ENCODE measurements at places on chromosomes 1 and 21.

DNA sequence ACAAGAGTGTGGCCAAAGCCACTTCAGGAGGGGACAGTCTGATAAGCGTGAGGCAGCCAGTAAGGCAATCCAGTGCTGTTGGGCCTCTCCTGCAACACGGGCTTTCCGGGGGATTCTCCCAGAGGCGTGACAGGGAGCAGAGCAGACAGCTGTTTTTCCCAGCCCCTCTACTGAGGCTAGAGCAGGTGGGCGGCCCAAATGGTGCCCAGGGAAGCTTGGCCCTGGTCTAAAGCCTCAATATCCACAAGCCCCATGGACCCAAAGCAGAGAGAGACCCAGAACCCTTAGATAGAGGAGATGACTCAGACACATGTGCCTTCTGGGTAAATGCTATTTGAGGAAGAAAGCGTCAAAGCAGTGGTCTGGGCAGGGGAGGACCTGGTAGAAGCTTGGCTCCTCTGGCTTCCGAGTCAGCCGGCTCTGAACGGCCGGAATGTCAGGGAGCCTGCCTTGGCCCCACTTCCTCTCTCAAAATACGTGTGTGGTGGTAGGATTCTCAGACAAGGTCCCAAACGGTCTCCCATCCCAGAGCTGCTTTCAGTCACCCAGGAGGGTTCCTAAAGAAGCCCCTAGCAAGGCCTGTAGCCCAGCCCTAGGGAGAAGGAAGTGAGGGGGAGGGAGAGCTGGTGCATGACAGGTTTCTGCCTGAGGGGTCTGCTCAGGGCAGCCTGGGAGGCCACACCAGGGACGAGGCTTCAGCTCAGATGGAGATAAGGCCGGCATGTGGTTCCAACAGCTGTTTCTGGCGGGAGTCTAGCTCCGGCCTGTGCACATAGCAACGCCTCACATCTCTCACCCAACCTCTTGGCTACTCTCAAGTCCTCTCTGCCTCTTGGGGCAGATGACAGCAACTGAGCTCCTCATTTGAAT lies 28.8 kb downstream of the PIK3C2B start:
- DNase-seq: peak; percentile 7

DNA sequence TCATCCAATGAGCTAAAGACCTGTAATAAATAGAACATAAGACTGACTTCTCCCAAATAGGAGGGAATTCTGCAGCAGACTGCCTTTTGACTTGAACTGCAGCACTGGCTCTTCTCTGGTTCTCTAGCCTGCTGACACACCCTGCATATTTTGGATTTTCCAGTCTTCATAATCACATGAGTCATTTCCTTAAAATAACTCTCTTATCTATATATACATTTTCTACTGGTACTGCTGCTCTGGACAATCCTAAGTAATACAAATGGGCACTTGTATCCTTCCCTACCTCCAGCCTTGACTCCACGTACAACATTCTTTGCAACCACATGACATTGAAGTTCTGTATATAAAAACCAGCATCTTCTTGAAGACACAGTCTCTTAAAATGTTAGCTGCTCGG lies 429.4 kb upstream of the TMPRSS15 start:
- peak; percentile 81 for DNase-seq

DNA sequence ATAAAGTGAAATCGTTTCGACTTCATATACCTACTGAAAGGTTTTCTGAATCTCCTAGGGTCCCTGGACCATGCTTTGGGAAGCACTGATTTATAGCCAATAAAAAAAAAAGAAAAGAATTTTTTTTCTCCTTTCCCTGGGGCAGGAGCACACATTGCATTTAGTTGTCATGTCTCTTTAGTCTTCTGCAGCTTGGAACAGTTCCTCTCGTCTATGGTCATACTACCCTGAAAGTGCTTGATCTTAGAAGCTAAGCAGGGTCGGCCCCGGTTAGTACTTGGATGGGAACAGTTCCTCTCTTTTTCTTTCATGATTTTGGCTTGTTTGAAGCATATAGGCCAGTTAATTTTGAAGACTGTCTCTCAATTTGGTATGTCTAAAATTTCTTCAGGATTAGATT lies 3.7 kb upstream of the SERPINC1 start:
- DNase-seq: no peak

GRCh38 chr1:3548156-3548893 lies 63.0 kb downstream of the MEGF6 start:
- peak; percentile 63 for DNase-seq

GRCh38 chr1:234148350-234148749 lies 224.9 kb upstream of the COA6 start:
- DNase-seq: no peak

DNA sequence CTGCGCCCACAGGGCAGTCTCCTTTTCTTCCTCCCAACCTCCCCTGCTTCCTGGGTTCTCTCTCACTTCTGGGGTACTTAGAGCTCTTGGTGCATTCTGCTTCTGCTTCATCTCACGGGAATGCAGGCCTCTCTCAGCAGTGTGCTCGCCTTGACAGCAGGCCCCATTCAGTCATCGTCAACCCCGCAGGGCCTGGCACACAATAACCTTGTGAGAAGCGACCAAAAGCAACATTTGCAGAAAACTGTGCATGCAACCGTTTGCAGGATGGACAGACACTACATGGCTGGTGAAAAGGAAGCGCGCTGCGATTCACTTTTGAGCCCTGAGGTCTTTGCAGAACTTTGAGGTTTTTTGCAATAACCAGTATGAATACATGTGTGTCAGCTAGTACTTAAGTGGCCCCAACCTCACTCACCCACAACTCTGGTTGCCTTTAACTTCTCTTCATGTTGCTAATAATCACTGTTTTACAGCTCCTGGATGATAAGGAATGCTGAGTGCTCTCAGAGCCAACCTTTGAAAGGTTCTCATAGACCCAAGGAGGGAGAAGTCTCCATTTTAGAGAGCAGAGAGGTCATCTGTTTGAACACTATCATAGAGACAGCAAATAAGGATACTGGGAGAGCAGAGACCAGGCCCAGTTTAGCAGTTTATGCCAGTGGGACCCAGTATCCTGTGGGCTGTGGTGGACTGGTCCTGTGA lies 2.5 kb upstream of the CD160 start:
- DNase-seq: no peak

GRCh38 chr1:38569932-38570656 lies 289.5 kb downstream of the RRAGC start:
- no peak for DNase-seq

DNA sequence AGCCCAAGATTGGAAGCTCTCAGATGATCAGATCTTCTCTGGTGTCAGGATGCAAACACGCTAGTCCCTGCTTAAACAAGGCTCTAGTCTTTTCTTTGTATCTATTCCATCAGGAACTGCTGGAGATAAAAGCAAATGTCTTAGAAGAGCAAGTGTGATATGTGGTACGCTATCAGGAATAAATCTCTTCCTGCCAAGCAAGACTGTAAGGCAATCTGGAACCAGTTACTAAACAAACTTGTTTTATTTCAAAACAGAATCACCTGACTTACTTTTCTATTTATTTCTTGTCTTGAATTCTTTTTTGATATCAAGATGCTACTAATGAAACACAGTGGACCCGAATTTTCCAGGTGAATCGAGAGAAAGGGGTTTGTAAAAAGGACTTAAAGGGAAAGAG lies 139.9 kb upstream of the ZNF644 start:
- DNase-seq: no peak

GRCh38 chr1:11134251-11134897 lies 34.7 kb upstream of the EXOSC10 start:
- peak; percentile 10 for DNase-seq

- no peak for DNase-seq
These were observed 267.9 kb downstream of the PLA2G4A start for GRCh38 chr1:187096689-187097088.

GRCh38 chr1:32592943-32593342 lies 53.7 kb downstream of the ZBTB8A start:
- peak; percentile 14 for DNase-seq

Data from astrocyte (in vitro differentiated cells and primary cell).